ENCODE measurements at places on chromosomes 1 and 21.

DNA sequence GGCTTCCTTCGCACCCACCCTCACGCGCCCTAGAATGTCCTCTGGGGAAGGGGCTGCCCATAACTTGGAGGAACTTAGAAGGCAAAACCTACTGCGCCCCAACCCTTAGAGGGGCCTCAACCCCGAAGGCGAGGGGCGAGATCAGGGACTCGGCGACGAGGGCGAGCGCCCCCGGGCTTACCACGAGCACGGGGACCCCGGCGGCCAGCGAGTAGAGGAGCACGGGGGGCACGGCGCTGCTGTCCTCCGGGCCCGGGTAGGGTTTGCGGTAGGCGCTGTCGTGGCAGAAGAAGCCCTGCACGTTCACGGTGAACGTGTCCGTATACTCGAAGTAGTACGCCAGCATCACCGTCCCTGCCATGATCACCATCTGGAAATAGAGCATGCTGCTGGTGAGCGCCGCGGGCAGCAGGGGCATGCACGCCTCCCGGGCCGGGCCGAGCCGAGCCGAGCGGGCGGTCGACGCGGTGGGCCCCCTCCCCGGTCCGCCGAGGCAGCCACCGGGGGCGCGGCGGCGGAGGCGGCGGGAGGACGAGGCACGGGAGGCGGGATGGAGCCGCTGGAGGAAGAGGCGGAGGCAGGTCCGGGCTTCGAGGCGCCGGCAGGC is 304 bp downstream of the PLPPR5 start:
- peak; percentile 25 for DNase-seq

- no peak for DNase-seq
Measured at GRCh38 chr1:31859719-31860118, 43.9 kb upstream of the SPOCD1 start.

DNA sequence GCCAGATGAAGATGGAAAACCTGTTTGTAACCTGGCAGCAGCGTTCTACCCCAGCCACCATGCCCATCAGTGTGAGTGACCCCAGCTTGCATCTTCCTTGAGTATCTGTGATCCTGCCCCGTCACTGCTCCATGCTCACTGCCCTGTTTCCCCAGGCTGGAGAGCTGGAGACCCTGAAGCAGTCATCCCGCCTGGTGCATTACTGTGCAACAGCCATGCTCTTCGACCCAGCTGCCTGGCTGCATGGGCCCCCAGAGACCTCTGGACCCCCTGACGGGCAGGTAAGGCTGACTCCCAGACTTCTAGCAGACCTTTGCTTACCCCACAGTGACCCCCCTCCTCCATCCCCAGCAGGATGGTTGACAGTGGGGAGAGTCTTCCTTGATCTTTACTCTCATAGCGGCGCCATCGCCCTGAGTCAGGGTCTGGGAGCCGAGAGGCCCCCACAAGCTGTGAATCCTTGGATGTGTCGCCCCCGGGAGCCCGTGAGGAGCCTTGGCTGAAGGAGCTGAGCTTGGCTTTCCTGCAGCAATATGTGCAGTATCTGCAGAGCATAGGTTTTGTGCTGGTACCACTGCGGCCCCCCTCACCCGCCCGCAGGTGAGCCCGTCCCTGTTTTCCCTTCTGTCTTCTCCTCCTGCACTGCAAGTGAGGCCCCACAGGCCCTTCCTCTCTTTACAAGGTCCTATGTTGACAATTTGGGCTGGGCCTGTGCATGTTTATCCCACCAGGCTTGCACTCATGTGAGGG is 10.4 kb downstream of the HYI start:
- no peak for DNase-seq

- no peak for DNase-seq
Measured at GRCh38 chr1:192860478-192861185, 51.8 kb downstream of the RGS2 start.

- DNase-seq: no peak
Measured at GRCh38 chr1:47317841-47318240, 3.9 kb upstream of the STIL start.

DNA sequence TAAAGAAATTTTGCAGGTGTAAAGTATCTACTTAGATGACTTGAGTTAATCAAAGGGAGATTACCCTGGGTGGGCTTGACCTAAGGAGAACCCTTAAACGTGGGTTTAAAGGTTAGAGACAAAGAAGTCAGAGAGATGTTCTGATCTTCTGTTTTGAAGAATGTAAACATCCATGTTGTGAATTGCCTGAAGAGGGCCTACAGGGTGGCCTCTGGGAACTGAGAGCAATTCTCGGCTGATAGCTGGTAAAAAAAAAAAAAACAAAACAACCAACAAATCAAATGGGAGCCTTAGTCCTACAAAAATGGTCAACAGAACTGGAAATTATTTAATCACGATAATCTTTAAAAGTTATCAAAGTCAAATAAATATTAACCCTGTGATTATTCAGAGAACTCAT is 89.4 kb upstream of the BCL10 start:
- no peak for DNase-seq

GRCh38 chr1:59570524-59570923 is 244.2 kb upstream of the HOOK1 start:
- DNase-seq: no peak

DNA sequence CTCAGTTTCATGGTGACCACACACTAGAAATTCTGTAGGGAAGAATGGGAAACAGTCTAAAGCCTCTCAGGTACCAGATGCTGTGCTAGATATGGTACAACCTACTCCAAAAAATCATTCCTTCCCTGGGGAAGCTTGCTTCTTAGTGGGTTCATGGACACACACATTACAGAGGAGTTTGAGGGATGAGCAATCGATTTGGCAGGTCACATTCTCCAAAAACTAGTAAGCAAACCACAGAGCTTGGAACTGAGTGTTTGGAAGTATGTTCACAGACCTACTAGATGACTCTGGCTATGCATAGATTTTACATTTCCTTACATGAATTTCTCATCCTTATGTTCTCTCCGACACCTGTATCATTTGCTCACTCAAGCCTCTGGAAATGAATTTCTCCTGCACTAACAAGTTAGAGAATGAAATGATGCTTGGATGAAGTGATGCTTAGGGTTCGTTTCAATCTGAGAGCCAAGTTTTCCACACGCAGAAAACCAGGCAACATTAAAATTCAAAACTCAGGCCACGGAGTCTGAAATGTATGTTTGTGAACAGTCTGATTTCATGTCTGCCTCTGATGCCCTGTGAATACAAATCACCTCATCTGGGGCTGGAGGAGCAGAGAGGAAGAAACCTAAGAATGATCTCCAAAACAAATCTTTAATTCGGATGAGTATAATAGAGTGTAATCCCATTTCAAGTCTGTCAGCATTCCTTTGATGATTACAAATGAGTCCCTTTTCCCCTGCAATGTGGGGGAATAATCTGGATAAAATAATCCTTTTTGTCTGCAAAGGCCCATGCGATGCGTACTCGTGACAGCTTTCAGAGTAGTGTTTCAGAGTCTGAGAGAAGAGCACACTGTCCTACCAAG is 11.0 kb downstream of the EVA1C start:
- DNase-seq: no peak

- DNase-seq: no peak
Measured at GRCh38 chr1:17338706-17339493, 30.9 kb downstream of the PADI4 start.

GRCh38 chr1:110433803-110434202 is 17.1 kb upstream of the PROK1 start:
- no peak for DNase-seq

DNA sequence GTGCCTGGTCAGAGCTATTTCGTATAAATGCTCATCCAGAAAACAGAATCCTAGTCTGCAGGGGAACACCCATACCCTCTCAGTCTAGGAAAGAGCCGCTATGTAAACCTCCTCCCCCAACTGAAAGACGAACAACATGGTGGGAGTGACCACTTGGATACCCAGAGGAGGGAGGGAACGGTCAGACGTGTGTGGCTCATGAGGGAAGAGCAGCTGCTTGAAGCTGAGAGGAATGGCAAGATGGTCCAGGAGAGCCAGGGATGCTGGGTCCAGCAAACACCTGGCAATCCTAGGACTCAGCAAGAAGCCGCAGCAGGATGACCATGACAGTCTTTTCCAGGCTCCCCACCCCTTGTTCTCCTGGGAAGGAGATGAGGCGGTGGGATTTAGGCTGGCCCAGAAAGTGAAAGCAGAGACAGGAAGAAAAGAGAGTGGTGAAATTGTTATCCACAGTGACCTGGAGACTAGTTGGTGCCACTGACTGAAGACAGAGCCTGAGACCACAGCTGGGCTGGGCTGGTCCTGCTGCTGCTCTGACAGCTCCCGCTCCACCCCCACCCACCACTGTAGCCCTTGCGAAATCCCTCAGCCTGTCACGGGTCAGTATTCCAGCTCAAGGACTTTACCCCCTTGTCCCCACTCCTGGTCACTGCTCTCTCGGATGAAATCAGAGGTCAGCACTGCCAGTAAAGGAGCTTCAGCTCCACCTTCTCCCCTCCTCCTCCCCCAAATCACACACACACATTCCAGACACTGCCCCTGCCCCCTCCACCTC is 3.6 kb downstream of the CERS2 start:
- DNase-seq: no peak

GRCh38 chr1:3625151-3625907 is 514 bp downstream of the TPRG1L start:
- DNase-seq: no peak

- no peak for DNase-seq
Measured at GRCh38 chr21:42799516-42799915, 79.8 kb downstream of the WDR4 start.

DNA sequence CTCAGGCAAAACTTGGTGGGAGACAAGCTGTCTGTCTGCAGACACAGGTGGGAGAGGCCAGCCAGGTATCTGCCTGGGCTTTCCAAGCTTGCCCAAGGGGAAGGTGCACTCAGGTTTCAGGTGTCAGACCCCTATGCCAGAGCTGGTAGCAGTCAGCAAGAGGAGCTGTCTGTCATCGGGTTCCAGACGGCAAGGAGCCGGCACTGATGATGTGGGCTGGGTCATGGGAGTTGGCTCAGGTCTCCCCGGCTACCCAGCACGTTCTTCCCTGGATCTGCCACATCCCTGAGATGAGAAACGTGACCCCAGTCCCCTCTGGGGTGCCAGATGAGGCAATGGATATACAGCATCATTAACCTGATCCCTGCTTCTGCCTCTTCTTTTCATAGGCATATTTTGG is 23.0 kb downstream of the TMCC2 start:
- no peak for DNase-seq

- DNase-seq: no peak
Measured at GRCh38 chr1:82517586-82517985, 716.9 kb downstream of the ADGRL2 start.

- DNase-seq: no peak
Measured at GRCh38 chr1:20837554-20838192, 50.6 kb upstream of the HP1BP3 start.

GRCh38 chr1:94669198-94669597 is 127.6 kb upstream of the F3 start:
- no peak for DNase-seq

GRCh38 chr1:224696891-224697765 is 81.0 kb downstream of the CNIH3 start:
- DNase-seq: no peak

All from NCI-H446 treated with DMSO at 0.1 percent for 48 hours (cell line).